MM.1S (cell line): ENCODE measurements at places on chromosomes 7 and 10.

DNA sequence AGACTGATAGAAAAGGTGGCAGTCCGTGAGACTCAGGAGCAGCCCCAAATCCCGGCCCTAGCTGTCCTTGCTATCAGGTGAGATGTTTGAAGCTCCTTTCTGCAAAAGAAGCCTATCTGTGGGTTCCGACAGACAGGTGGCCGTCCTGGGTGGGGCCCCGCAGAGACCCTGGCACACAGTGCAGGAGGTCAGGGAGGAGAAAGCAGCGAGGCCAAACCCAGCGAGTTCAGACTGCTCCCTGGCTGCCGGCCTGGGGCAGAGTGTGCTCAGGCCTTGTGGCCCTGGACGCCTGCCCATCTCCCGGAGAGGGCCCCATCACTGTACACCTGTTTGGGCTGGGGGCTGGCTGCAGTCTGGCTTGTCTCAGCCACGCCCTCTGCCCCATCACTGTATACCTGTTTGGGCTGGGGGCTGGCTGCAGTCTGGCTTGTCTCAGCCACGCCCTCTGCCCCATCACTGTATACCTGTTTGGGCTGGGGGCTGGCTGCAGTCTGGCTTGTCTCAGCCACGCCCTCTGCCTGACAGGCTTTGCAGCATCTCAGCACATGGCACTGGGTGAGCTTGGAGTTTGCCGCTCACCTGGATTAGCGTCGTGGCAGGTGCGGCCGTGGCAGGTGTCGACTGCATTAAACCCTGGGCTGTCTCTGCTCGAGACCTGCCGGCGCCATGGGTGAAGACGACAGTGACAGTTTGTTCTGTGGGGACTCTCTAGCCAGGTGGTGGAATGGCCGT is 11.8 kb upstream of the PRKAR1B start:
- DNase-seq, result no peak

DNA sequence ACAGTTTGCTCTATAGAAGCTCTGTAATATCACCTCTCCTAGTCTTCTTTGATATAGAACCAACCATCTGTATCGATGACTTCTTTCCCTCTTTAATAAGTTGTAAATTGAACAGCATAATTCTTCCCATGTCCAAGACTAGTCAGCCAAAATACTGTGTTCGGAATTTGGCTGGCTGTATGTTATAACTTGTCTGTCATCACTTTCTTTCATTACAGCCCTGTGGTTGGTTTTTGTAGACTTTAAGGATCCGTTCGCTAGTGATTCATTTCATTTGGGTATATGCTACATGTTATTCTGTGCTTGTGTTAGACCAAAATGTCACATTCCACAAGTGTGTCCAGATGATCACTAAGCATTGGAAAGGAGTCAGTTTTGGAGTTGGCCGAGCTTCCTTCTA is 155.4 kb upstream of the ITGB1 start:
- no peak for DNase-seq

DNA sequence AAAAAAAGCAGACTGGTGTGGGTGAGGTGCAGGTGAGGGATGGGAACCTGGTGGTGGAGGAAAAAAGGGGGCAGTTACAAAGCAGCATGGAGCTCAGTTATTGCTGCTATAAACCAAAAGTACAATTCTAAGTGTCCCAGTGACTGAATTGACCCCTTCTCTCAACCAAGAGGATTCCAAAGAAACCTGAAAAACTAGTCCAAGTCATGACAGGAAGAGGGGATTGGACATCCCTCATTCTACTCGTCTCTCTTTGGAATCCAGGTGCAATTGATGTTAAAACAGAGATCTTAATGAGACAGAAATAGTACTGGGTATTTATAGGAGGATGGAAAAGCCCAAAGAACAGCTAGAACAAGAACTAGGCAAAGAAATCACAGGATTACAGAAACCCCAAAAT is 322.3 kb upstream of the IGFBP3 start:
- DNase-seq, result no peak

DNA sequence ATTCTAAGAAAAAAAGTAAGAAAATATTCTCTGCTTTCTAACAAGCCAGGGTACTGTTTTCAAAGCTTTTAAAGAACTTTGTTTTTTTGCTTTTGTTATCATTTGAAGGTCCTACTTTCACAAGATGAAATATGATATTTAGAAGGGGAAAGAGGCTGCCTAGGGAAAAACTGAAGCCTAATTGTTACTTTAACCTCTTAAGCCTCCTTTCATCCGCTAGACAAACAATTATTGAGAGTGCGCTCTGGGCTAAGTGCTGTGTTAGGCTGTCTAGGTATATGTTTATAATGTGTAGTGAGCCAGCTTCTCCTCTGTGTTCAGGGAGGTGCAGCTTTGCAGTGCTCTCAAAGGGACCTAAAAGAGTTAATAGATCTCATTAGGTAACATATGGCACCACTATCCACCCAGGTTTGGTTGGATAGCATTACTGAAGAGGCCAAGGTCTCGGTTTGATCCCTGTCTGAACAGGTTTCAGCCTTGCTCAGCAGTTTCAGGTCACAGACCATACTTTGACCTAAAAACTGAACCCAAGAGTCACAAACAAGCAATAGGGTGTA is 17.9 kb downstream of the PDK4 start:
- DNase-seq, result peak; percentile 78

GRCh38 chr7:6530626-6531491 is 20.4 kb downstream of the GRID2IP start:
- DNase-seq, result peak; percentile 29

DNA sequence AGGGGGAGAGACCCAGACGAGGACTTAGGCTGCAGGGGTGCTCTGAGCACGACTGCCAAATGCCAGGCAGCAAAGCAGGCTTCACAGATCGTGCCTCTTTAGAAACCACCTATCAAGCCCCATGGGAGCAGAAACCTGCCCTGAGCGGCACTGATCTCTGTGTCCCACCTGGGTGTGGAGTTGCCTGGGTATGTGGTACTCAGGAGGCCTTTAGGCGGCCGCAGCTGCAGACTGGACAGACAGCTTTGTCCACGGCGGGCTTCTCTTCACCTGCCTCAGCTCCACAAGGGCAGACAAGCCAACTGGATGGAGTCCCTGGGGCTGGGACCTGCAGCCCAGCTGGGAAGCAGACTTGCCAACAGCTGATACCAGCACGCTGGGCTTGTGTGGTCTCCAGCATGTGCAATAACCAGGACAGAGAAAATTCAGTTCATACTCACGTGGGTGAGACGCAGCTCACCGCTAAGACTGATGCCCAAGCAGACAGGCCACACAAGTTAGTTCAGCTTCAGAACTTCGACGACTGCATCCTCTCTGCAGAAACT is 163.2 kb downstream of the EBF3 start:
- no peak for DNase-seq

GRCh38 chr7:18659746-18660145 is 164.2 kb downstream of the HDAC9 start:
- DNase-seq, result no peak

- no peak for DNase-seq
Observed at GRCh38 chr10:121244818-121245217, 353.4 kb downstream of the FGFR2 start.

DNA sequence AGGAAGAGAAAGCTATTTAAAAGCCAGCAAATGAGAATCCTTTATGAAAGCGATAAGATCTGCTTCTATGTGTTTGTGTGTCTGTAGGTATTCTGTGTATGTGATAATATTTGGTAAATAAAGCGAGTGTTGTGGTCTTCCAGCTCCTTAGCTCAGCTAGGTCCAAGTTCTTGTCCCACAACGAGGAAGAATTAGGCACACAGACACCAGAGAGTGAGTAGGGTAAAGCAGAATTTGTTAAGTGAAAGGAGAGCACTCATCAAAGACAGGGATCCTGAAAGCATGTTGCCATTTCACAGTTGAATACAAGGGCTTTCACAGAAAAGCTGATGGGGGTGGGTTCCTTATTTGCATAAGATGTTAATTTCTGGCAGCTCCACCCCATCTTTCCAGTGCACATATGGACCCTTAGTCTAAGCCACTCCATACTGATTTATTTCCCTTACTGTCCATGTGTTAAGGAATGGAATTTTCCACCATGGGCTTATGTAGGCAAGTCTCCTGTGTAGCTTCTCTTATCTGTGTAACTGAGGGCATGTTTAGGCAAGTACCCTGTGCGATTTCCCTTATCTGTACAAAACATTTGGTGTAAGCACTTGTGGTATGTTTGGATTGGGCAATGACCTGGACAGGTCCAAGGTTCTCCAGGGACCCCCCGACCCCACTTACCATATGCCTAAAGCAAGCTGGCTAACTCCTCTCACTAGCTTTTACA is 165.9 kb upstream of the VIPR2 start:
- DNase-seq, result no peak

DNA sequence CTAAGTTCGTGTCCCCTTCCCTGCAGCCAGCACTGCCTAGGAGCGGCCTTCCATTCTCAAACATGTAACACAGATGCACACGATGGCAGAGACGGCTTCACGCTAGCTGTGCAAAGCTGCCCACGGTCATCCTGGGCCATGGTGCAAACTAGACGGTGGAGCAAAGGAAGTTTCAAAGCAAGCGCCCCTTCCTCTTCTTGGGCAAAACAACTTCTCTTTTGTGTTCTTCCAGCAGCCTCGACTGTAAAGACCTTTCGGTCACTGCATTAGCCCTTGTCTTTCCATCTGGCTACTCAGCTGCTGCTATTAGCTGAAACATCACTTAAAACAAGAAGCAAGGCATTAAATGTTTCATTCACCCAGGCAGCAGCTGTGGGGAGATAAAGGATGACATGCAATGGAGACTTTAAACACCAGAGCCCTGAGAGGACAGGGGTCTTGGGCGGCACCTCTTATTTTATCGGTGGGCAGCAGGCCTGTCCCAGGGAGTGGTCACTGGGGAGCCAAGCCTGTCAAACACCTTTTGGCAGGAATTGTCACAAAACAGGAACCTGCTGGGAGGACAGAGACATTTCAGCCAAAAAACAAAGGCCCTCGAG is 214.8 kb downstream of the KLF6 start:
- DNase-seq, result no peak

DNA sequence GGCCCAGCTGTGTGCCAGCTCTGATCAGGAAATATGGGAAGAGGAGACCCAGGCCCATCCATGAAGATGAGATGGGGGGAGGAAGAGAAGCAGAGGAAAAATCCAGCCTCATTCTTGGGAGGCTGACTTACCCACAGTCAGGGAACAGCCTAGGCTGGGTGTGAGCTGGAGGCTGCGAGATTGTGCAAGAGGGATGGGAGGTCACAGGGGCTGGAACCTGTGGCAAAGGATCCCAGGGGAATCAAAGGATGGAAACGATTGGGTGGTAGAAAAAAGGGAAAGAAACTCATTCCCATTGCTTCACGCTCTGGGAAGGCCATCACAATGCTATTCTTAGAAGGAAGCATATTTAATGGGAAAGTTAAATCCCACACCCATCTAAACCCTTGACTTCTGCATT is 26.7 kb upstream of the CRHR2 start:
- no peak for DNase-seq

- DNase-seq, result peak; percentile 48
Observed at GRCh38 chr10:34524369-34525091, 290.6 kb downstream of the PARD3 start.

DNA sequence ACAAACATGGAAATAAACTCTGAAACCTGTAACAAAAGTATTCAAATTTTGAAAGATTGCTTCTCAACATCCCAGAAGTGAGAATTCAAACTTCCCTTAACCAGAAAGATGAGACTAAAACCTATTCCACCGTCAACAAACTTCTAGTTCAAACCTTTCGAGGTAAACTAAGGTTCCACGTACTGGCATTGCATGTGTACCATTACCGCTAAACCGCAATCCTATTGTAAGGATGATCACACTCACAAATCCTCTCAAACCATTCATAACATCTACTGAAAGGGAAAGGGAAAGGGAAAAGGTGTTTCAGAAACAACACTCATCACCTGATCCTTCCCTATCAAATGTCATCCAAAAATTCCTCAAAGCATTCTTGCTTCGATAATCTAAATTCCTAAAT is 3.1 kb downstream of the SMURF1 start:
- DNase-seq, result no peak

DNA sequence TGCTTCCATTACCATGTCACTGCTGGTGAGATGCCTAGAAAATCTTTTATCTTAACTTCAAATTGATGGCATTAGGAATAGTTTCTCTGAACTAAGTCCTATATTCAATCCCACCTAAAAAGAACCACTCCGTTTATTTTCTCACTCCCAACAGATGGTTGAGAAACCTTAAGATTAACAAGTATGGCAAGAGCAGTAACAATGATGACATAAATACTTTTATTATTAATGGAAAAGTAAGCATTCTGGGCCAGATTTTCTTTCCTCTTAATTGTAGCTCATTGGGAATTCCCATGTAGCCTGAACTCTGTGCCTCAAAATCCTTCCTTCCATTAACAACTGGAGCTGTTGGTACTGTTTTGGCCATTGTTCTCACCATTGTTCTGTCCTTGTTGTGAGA is 21.1 kb upstream of the FAM13C start:
- DNase-seq, result no peak

DNA sequence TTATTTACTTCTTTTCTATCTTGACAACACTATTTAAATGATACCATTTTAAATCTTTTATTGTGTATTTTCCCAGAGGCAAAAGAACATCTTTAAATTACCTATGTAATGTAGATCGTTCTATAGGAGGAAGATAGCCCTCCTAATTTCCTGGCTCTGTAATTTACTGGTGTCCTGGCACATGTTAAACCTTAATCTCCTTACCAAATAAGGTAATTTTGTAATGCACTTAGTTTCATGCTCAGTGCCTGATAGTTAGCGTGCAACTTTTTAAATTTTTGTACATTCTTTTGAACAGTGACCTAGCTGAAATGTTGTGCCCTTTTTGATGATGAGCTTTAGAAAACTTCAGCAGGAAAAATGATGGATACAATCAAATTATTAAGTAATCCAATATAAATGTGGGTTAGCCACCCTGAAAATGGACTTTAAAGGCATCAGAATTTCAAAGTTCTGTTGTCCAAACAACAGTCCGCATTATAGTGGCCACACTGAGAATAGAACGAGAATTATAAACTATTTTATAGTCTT is 81.4 kb downstream of the ABCB5 start:
- no peak for DNase-seq
